ENCODE measurements at places on chromosomes 6 and 20. TPM values are rescaled to one million over a fixed set of nuclear protein-coding genes. Genes with fewer than 3 reads are reported as not detected.

DNA sequence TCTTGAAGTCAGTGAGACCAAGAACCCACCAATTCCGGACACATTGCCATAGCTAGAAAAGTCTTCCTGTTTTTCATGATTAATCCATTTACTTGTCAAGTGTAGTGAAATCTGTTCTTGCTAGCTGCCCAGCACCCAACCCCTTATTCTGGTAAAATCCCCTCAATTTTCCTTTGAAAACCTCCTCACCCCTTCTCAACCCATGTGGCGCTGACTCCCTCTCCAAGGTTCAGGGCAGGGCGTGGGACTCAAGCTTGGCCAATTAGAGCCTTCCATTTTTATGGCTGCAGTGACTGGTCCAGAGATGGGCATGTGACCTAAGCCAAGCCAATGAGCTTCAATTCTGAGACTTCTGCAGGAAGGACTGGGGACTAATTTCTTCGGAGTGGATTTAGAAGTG lies 9.8 kb upstream of the ZBP1 start:
- DNase-seq = no peak

Gene C20orf204
- 0.79 TPM for polyA plus RNA-seq

DNA sequence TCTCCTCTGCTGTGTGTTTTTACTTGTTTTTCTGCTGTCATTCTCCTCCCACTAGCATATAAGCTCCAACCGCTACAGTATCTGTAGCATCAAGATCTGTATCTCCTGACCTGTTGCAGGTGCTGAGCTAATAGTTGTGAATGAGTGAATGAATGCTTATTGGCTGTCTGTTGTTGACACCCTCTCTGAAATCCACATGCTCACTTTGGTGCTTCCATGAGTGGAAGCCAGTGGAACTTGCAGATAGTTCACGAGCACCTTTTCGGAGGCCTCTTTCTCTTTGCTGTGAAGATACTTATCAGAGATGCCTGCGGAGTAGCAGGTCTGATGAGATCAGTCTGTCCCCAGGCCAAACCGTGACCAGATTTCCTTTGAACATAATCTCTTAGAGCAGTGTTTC lies 117.3 kb downstream of the EYA2 start:
- DNase-seq = no peak

DNA sequence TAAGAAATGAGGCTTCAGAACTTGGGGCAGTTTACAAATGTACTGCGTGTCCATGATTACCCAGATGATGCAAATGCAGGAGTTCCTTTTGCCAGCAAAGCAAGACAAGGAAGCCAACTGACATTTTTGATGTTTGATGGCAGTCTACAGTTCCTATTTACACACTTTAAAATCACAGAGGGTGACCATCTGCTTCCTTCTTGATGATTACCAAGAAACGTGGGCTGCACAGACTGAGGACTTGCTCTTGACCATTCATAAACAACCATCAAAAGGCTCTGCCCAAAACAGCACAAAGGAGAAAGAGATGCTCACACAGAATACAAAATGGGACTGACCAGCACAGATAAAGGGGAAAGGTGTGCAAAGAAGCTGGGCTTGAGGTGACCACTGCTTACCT lies 79.8 kb upstream of the TRAF3IP2 start:
- DNase-seq = no peak

DNA sequence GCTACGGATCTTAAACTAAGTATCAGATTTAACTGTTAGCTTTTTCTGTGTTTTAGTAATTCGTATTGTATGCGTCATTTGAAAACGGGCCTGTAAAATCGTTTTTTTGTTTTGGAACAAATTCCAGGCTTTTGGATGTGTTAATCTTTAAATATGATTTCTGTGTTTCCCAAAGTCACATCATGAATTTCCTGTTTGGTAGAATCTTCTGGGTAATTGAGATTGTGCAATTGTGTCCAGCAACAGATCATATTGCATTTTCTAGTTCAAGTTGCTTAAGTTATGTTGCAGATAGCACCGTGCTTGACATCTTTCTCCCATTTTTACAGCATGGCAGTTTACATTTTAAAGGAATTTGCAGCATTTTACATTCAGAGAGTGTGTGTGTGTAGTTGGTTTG lies 1.9 kb downstream of the MAPK14 start:
- peak; percentile 40 for DNase-seq

DNA sequence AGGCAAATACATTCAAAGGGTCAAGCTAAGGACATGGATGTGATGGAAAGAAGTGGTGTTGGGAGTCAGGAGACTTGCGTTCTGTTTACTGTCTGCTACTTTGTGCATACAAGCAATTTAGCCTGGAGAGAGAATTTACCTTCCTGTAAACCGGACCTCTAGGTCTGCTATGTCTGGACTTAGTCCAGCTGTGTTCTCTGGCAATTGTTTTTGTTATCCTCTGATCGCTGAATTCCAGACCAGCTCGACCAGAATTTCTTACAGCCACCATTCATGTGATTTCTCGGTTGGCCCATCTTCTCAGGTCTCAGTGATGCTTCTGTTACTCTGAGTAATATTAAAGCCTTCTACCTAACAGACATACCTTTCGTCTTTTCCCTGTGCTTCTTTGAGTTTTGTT lies 75.2 kb downstream of the LRRC1 start:
- no peak for DNase-seq

Gene RSPH4A
- not detected for polyA plus RNA-seq

DNA sequence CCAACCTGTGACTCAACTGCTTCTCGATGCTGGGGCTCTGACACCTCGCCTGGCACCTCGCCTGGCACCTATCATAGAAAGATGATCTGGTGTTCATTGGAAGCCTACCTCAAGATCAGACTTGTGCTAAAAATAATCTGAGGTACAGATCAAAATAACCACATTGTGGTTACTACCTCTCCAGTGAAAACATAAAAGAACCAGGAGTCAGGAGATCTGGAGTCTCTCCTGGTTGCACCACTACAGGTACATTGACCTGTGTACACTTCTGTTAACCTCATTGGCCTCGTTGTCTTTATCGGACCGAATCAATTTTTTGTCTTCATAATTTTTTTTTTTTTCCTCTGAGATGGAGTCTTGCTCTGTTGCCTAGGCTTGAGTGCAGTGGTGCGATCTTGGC lies 695.9 kb downstream of the HDGFL1 start:
- DNase-seq = no peak

Gene SPATA25
- 4.2 TPM for polyA plus RNA-seq

Data from muscle of arm (tissue), 14 donors.